ENCODE measurements at places on chromosomes 5 and 9. TPM values are rescaled to one million over a fixed set of nuclear protein-coding genes. Genes with fewer than 3 reads are reported as not detected.

GFM2 gene
- total RNA-seq = 27.2 TPM

LCN1 gene
- not detected for total RNA-seq

EMB gene
- 34.7 TPM for total RNA-seq

DNA sequence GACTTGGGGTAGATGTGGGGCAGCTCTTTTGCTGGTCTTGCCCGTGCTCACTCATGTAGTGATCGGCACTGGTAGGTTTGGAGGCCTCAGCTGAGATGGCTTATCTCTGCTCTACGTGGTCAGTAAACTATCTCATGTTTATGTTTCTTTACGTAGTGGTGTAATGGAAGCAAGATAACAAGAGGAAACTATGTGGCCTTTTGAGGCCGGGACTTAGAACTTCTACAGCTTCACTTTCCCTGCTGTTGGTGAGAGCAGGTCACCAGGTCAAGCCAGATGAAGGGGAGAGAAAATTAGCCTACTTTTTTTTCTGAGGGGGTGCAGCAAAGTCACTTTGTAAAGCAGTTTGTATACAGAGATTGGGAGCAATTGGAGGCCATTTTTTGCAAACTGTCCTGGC, 8.5 kb downstream of the FOCAD start:
- H3K36me3 ChIP-seq = no peaks in the 10 kb centered on the region
- H3K4me1 ChIP-seq = no peaks in the 10 kb centered on the region
- H3K4me3 ChIP-seq = no peak overlapping the region
- no peak overlapping the region for H3K27ac ChIP-seq
- no peak for DNase-seq
- no peaks in the 10 kb centered on the region for H3K27me3 ChIP-seq
